NCI-H446 (cell line): ENCODE measurements at places on chromosomes 16 and 17.

DNA sequence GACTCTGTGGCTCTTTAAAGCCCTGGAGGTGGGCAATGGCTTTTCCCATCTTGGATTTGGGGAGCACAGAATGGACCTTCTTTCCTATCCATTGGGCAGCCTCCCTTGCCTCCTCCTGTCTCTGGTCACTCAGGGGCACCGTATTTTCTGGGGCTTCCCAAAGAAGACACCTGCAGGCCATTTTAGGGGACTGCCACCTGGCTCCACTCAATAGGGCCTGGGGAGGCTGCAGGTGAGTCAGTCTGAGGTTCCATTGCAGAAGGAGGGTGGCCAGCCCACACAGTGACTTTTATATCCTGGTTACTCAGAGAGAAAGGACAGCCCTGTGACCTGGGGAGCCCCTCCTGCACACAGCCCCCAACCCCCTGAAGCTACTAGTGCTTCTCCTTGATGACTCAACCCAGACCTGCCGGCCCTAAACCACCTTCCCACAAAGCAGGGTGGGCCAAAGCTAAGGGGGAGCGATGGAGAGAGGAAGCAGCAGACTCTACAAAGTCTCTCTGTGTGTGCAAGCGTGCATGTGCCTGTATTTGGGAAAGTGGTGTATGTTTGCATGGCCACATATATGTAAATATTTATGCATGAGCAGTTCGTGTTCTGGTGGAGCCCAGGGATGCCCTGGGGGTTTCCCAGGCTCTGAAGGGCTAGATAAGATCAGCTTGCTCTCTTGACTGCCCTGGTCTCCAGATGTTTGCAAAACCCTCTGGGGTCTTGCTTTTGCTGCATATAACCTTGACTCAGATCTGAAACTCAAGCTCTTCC is 5.0 kb downstream of the CX3CL1 start:
- DNase-seq = no peak

GRCh38 chr16:23319861-23320615 is 17.9 kb downstream of the SCNN1B start:
- no peak for DNase-seq

GRCh38 chr17:22270381-22270780 is 578.1 kb downstream of the KCNJ18 start:
- no peak for DNase-seq

DNA sequence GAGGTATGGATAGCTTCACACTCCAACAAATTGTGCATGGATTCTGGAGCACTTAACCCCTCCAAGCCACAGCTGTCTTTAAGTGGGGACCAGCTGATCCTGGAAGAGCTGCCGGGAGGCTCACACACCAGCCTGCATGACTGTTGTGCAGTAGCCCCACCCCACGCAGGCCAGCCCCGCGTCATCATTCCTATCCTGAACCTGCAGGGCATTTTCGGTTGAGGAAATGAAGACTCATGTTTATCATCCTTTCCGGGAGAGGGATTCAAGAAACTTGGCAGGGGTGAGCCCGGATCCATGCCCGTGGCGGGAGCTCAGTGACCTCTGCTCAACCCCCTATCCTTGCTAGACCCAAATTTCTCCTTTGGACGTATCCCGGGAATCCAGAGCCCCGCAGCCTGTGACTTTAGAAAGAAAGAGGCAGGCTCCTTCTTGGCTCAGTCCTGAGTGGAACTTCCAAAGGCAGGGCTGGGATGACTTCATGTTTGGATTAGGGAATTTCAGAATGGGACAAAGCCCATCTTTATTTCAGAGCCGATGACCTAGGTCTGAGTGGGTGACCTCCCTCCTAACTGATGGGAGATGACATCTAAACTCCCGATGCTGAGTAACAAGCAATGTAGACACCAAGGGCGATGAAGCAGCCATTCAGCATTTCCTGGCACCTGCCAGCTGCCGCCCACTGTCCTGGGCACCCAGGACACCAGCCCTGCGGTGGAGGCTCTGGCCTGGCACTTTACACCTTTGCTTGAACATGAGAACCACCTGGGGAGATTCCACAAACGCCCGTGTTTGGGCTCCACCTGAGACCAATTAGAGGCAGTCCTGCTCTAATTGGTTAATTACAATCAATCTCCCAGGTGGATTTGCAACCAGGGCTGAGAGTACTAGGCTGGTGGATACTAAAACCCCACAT is 43.3 kb upstream of the CMIP start:
- DNase-seq = no peak

DNA sequence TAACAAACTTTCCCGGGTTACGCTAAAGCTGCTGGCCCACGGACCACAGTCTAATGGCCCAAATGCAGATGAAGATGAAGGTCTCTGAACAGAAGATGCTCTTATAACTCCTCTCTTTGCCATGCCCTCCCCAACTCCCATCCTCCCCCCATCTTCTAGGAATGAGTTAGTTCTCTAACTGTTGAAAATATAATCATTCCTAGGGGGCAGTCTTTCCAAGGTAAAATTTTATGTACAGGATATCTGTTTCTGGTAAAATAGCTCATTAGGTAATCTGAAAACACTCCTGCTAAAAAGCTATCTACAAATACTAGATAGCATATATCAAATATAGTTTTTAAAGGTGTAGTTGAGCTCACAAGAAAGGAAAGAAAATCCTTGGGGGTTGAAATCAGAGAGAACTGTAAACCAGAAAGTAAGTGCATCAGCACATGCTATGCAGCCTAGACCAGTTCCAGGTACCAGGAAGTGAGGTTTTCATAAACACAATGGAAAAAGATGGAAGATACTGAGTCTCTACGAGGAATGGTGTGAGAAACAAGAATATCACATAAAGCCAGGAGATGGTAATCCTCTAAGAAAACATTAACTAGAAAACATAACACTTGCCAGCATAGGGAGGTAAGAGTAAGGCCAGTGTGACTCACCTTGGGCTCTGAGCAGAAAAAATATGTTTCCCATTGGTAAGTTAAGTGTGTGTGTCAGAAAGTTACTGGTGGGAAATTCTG is 38.1 kb downstream of the CMC2 start:
- no peak for DNase-seq

- DNase-seq = no peak
Observed at GRCh38 chr16:9118170-9118569, 26.7 kb downstream of the HAPSTR1 start.

DNA sequence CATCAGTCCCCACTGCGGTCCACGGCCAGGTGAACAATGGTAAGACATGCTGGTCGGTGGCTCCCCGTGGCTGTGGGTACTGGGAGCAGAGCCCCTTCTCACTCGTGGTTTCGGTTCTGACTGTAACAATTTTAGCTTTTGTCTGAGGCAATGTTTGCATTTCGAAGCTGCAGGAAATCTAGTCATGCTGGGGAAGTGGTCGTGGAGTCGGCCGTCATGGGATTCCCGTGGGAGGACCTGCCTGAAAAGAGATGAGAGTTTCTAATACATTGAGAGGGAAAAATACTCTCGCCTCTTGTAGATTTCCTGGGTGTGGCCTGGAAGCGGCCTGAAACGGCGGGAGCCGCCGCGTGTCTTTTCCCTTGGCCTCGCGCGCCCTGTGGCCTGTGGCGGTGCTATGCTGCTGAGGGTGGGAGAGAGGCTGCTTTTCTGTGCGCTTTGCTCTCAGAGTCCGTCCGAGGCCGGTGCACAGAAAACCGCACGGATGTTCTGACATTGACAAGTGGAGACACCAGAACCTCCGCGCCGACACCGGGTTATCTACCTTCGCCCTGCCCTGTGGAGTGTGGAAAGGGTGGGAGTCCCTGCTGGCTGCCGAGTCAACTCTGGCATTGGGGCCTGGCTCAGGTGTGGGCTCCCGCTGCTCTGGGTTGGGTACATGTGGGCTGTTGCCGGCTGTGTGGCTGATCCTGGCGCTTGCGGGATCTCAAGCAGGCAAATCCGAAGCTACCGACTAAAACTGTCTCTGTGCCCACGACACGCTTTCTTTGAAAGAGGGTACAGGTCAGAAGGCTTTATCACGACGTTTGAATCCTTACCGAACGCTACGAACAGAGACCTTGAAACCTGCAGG is 60.8 kb downstream of the WDR45B start:
- no peak for DNase-seq
